Left lobe of liver (tissue), 2 donors: ENCODE measurements at places on chromosomes 2 and 18. TPM values are rescaled to one million over a fixed set of nuclear protein-coding genes. Genes with fewer than 3 reads are reported as not detected.

- DNase-seq = no peak
Measured at GRCh38 chr2:138596403-138596802, 94.8 kb downstream of the SPOPL start.

DNA sequence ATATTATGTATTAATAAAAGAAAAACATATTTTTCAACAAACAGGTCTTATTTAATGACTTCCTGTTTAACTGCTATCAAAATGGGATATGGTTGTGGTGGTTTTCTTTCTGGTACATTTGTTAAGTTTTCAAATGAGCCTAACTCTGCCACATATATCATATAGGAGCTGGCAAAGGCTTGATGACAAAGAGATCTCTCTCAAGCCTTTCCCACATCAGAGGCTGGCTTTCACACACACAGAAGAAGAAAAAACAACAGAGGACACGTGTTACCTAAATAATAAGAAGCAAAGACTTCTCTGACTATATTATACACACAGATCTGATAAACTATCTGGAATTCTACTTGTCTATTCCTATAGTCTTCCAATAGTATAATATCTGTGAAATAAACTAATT lies 46.1 kb downstream of the CFAP36 start:
- DNase-seq = no peak

DNA sequence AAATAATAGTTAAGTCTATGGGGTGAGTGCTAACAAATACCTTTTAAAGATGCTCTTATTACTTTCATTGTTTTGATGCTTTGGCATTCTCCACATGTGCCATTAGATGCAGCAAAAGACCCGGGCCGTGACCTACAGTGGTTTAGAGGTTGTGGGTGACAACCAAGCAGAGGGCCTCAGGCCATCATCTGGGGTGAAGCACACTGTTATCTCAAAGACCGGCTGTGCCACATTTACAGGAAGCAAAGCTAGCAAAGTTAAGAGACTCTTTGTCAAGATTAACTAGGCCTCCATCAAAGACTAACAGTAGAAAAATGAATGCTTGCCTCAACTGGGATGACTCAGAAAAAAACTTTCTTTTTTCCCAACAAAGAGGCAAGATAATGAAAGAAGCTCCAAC lies 695.3 kb downstream of the SATB2 start:
- DNase-seq = no peak

DNA sequence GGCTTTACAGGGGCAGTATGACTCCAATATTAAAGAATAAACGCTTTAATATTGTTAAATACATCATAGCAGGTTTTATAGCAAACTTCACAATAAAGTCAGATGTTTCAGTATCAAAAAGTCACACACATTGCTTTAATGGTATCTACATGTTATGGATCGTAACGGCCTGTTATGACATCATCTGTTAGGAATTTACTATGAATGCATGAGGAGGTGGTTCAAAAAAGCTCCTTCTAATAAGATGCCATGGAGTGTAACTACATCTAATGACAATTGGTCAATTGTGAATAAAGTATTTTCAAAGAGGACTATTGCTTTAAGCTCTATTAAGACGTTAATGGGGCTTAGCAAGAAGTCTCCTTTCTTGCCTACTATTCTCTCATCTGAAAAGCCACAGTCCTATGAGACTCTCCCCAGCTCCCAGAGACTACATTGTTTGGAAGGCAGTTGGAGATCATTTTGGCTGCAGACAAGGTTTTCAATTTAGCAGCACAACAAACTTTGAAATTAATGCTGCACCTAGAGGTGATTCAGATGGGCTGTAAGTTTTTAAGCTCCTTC lies 300.7 kb upstream of the MEIS1 start:
- no peak for DNase-seq

DNA sequence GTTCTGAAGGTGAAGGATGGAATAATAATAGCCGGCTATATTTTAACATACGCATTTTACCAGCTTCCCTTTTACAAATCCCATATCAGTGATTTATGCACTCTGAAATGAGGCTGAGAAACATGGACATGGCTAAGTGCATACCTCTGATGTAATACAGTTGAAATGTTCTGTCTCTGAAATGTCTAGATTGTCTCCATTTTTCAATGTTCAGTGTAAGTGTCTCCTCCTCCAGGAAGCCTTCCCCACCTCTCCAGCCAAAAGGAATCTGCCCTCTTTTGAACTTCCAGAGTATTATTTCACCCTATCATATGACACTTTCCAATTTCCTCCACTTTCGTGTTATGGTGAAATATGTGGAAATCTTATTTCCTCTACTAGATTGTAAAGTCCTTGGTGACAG lies 29.5 kb upstream of the ME2 start:
- DNase-seq = no peak

DNA sequence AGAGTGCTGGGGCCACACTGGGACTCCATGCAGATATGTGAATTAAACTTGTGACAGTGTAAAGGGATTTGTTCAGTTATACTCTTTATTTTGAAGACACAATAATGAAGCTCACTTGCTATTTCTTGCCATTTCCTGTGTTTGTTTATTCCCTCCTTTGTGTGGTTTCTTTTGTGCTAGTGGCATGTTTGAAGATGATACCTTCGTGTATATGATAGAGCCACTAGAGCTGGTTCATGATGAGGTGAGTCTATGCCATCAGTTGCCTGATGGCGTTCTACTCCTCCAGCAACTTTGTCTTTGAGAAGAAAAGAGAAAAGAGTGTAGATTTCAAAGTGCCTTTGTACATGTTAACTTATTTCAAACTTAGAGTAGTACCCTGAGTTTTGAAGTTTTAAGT lies 99.2 kb upstream of the FAM237A start:
- no peak for DNase-seq

DNA sequence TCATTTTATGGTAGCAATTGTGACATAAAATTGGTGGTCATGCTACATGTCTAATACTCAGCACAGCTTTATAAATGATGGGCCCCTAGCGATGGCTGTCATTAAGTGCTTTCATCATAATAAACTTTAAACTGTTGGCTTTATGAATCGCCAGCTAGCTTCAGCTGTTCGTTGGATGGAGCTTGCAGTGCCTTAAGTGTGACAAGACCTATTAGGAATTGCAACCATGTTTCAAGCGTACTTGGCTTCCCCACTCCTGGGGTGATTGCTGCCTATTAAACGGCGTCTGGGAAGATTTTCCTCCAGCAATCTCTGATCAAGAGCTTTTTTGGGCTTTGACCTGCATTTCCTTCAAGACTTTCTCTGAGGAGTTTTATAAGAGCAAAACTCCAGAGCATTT lies 164.5 kb upstream of the SIX3 start:
- no peak for DNase-seq

DNA sequence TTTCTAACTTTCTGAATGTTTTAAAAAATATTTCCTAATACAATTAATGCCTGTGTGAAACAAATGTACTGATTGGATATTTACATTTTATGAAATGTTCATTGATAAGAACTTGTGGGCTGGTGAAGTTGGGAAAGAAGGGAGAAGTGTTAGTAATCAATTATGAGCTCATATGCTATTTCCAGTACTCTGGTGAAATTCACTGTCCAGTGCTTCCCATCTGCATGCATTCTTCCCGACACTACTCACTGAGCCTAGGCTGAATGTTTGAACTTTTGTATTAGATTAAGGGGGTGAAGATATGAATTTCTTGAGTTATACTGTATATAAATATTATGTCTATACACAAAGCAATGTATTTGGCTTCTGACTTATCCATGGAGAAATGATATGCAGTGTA lies 36.0 kb downstream of the SKA1 start:
- DNase-seq = no peak

- DNase-seq = no peak
Measured at GRCh38 chr2:30491225-30491624, 44.2 kb downstream of the LCLAT1 start.

DNA sequence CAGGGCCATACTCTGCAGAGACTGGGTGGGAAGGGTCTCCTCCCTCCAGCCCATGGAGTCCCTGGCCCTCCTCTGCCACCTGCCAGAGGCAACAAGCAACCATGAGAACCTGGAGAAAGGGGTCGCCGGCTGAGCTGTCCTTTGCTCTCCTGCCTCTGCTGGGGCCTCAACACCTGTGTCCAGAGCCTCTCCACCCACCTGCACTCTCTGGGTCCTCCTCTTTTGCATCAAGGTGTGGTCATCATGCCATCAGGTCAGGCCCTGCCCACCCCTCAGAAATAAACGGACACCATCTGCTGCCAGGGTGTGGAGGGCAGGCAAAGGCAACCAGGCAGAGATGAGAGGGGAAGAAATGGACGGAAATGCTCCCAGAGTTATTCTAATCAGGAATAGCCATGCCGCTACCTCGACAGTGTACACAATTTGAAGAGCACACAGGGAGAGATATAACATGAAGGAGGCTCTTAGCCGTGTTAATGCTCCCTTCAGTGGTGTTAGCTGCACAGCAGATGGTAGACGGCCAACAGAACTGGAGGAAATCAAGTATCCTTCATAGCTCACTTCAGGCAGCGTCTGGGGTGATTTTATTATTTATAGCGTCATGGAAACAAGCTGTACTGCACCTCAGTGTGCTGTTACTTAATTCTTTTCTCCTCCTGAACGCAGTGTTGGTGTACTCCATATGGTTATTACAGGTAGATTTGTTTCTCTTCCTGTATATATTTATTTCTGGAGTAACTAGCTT lies 247.9 kb downstream of the TSN start:
- DNase-seq = no peak

GRCh38 chr2:43073401-43073825 lies 153.0 kb downstream of the ZFP36L2 start:
- DNase-seq = no peak

DNA sequence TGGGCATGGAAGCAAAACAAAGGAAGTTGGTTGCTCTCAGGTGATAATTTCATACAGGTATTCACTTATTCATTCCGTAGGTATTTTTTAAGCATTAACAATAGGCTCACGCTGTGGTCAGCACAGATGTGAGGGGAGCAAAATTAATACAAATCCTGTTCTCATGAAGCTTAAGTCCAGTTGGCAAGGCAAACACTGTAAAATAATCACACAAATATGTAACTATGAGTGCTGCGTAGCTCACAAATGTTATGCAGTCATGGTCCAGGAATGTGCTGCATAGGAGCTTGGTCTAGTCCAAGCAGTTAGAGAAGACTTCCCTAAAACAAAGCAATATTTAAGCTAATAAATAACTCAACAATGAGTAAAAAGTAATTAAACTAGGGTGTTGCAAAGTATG lies 23.9 kb downstream of the SP5 start:
- no peak for DNase-seq

- no peak for DNase-seq
Measured at GRCh38 chr2:60844105-60844504, 37.3 kb upstream of the REL start.

- DNase-seq = no peak
Measured at GRCh38 chr2:20044778-20045177, 6.7 kb downstream of the LAPTM4A start.

DNA sequence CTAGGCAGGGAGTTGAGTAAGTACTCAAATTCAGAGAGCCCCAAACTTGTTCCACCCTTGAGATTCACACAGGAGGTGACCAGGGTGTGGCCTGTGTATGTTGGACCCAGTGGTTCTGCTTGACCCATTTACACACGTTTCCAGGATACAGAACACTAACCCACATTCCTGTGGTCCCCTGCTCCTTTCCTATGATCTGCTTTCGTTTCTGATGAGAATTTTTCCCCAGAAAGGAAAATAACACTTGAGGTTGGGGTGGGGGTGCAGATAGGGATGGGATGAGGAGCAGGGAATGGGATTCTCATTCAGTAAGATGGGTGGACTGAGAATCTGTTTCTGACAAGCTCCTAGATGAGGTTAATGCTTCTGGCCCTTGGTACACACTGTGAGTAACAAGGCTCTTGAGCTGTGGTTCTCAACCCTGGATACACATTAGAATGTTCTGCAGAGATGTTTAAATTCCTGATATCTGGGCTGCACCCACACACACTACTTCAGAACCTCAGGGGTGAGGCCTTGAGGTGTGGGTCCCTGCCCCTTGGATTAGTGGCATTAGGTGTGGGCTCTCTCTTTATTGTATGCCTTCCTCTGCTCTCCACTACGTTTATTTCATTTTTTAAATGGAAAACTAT lies 58.4 kb downstream of the TPGS2 start:
- no peak for DNase-seq

DNA sequence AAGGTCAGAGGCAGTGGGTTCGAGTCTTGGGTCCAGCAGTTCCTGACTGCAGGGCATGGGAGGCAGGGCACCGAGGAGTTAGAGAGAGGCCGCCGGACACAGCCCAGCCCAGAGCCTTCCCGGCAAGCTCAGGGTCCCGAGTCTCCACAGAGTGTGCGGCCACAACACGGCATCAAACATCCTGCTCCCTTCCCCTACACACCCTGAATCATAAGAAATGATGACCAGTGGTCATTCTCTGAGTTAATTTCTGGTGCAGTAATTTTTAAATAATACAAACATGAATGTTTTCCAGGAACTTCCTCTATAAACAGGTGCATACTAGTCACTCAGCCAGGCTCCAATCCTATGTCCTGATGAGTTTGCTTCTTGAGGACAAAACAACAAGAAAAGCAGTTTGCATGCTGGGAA lies 118.0 kb downstream of the PXDN start:
- DNase-seq = no peak

DNA sequence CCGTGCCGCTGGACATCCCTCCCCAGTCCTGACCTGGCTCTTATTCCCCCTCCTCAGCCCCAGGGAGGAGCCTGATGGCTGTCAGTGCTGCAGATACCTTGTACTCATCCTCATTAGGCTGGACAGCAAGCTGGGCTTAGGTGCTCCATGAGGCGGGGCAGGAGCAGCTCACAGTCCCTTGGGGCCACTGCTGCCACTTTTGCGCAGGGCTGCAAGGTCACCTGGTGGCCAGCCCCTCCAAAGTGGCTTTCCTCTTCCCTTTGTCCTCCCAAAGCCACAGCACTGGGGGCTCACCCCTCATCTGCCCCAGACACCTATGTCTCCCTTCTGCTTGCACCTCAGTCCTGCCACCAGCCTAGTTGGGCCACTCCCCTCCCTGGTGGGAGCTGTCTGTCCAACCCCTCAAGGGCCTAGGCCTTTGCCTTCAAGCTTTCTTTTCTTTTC lies 60.8 kb downstream of the FAM168B start:
- no peak for DNase-seq

- no peak for DNase-seq
Measured at GRCh38 chr2:66578687-66579106, 143.8 kb downstream of the MEIS1 start.

DNA sequence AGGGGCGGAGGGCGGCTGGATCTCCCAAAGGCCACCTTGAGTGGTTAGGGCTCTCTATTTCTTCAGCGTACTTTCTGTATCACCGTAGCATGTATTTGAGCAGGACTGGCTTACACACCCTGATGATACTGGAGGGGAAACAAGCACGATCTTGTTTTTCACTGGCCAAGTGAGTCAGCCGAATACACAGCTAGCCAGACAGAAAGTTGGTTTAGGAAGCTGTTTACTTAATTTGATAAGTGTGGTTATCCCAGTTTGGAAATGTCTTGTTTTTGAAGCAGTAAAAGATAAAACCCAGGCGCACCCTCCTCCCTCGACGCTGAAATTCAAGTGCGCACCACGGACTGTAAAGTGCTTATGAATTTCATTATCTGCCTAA lies 582 bp downstream of the RIOK3 start:
- DNase-seq = no peak

- no peak for DNase-seq
Measured at GRCh38 chr2:217928324-217929181, 74.2 kb downstream of the TNS1 start.

PAIP2B gene
- total RNA-seq = 26.8 TPM

MAL gene
- total RNA-seq = 0.28 TPM

TWIST2 gene
- total RNA-seq = not detected

ATG4B gene
- total RNA-seq = 41.5 TPM

ZAP70 gene
- 1.5 TPM for total RNA-seq

MLPH gene
- 55.0 TPM for total RNA-seq

REG3G gene
- total RNA-seq = 0.53 TPM

ZNF396 gene
- 1.2 TPM for total RNA-seq

MPP4 gene
- total RNA-seq = not detected

PPP1R1C gene
- 7.2 TPM for total RNA-seq

STARD6 gene
- total RNA-seq = not detected

POTEE gene
- not detected for total RNA-seq
